Jurkat, Clone E6-1 (cell line): ENCODE measurements at places on chromosomes 2 and 18.

DNA sequence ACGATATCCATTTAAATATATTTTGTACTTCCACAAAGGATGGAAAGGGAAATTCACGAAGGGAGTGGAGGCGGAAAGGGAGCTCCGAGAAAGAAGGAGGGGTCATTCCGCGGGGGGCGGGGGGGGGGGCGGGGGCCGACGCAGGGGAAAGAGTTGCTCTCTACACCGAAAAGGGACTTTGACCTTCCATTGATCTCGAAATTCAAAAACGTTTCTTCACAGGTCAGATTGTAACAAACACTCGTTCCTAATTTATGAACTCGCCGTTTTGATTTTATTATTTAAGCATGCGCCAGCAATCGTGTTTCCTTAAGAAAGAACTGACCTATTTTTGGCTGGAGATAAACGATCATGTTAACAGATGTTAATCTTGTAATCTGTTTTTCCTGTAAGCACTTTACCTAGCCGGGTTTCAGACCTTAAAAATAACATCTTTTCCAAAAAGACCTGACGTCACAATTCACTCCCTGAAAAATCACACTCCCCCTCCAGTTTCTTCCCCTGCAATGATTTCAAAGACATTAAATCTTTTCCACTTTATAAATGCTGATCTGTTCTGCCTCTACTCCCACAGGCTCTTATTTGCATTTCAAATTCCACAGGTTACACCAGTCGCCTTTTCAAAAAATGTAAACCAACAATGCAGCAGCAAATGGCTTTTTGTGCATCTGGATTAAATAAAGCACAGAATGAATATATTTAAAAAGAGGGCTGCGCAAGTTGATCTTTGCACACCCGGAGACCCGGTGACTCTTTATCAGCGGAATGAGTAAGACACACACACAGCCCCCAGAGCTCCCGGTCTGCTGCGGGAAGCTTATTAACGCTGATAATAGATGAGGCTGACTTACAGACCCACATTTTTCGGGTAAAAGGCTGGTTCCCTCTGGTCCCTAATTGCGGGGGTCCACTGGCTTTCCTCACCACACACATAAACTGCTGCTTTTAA lies 1.6 kb downstream of the ZNF516 start:
- DNase-seq: no peak

DNA sequence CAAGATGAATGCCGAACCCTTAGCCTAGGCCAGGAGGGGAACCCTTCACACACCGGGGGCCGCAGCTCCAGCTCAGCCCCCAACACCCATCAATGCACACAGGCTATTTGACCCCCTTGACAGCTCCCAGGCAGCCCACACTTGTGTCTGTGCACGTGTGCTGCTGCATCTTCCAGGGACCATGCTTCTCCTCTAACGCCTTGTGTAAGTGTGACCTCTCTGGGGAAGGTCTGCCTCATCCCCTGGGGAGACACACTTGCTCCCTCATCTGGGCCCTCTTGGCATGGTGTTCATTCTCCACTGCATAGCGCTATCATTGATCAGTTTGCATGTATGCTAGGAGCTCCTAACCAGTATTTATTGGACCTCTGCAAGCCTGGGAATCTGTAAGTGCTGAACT lies 120.0 kb upstream of the FHL2 start:
- DNase-seq: no peak

DNA sequence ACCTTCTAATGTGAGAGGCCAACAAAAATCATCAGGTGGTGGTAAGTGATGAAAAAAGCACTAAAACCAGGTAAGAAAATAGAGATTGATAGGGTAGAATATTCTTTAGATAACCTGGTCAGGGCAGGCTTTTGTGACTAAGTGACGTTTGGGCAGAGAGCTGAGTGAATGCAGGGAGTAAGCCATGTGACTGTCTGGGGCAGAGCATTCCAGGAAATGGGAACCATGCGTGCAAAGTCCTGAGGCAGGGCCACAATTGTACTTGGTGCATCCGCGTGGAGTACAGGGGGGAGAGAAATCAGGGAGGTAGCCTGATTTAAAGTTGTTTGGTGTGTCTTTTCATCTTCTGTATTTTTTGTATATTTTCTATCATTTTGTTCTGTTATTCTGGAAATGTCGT lies 102.5 kb downstream of the LYPD6B start:
- DNase-seq: no peak

DNA sequence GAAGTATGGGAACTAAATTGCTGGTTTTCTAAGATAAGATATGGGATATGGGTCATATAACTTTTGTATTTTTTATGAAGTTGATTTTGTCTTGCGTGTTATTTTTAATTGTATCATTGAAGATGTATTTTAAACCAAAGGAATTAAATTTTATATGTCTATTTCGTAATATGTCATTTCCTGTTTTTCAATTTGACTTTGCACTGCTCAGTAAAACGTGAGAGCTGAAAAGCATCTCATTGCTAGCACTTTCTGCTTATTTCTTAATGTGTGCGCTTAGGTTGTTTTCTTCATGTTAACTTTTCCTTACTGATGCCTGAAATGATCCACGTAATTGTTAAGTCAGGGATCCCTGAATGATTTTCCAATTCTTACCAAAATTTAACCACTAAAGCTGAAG lies 41.2 kb upstream of the KLF11 start:
- no peak for DNase-seq

DNA sequence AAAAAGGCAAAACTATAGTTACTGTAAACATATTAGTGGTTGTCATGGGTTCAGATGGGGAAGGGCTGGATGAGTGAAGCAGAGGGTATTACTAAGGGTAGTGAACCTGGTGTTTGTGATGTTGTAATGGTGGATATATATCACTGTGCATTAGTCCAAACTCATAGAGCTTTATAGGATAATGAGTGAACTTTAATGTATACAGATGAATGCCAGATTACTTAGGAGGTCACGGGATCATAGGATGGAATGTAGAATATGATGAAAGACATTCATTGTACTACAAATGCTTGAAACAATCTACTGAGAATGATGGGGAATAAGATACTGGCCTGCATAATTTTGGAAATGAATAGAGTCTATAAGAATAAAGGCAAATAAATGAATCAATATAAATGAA lies 226.7 kb upstream of the ZNF804A start:
- no peak for DNase-seq

GRCh38 chr2:11891028-11891427 lies 144.6 kb downstream of the LPIN1 start:
- no peak for DNase-seq

DNA sequence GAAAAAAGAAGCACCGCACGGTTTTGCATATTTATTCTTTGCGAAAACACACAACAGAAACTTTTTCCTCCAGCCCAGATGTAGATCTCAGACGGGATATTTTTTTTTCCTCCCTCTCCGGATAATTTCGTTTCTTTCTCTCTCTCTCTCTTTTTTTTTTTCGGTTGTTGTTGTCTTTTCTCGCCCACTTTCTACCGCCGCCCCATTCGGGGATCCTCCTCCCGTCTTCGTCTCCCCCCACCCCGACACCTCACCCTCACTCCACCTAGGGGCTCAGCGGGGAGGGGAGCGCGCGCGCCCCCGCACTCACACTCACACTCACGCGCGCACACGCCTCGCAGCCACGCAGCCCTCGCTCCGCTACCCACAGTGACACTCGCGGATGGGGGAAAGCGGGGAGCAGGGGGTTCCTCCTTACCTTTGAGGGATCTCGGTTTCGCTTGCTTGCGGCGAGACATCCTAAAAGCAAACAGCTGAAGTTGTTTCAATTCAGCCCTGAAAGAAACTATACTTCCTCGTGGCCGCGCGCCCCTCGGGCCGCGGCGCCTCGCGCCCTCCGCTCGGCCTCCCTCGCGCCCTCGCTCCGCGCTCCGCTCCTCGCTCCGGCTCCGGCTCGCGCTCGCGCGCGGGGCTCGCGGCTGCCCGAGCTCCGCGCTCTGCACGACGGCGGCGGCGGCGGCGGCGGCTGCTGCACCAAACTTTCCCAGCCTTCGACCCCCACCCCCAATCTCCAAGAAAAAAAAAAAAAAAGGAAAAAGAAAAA lies 1.3 kb downstream of the ZNF521 start:
- peak; percentile 30 for DNase-seq

DNA sequence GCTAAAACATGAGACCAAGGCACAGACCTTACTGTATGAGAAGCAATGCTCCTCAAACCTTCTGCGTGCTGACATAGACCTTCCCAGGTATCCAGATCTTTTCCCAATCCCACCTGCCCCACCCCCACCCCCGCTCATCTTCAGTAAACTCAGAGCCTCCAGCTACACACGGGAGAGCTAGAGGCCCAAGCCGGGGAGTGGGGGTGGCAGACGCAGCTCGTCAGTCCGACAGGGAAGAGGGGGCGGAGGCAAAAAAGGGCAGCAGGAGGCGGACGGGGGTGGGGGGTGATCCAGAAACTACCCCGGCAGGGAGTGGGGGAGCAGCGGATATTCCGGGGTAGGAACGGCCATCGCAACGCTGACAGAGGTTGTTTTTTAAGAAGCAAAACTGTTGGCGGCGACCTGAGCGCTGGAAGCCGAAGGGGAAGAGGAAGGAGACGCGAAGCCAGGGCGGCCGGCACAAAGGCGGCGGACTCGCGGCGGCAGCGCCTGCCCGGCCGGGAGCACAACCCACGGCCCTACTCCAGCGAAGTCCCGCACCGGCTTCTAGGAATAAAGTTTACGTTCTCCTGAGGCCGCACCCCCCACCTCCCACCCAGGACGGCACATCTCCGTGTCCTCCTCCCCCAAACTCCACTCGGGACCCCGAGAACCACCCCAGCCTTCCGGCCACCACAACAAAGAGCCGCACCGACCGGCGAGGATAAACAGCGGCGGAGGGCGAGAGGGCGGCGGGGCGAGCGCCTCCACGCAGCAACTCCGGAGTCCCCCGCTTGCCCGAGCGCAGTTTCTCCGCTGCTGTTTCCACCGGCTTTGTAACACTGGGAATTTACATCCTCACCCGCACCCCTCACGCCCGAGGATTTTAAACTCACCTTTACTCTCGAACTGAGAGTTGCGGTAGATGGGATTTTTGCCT lies 722 bp downstream of the BAZ2B start:
- no peak for DNase-seq

DNA sequence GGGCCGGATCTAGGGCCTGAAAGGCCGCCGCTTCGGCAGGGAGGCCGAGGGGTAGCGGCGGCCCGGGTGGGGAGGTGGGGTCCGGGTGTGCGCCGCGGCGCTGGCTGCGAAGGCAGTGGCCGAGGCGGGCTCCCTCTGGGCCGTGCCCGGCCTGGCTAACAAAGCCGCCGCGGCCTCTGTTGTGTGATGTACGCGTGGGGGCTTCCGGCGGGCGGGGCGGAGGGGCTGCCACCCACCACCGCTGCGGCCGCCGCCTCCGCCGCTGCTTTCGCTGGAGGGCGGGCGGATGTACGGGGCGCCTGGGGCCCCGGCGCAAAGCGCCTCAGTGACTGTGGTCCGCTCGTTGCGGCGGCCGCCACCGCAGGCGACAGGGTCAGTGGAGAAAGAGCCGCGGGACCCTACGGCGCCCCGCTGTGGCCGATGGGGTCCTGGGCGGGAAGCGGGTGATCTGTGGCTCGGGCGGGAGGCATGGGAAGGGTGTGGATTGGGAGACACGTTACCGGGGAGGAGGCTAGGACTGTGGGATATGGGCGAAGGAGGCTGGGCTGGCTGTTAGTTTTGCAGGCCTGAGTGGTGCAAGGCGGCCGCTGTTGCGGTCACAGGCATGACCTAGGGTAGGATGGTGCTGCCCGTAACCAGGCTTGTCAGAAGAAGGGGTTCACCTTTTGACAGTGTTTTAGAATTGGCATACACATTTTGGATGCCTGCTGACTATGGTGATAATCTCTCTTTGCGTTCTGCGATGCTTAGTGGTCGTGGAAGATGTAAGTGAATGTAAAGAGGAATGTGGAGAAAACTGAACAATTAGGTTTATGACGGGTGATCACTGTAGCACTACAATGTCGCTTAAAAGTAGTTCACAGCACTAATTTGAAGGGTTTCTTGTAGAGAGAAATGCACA lies 662 bp downstream of the BZW1 start:
- DNase-seq: no peak

GRCh38 chr18:60568220-60568619 lies 195.6 kb upstream of the MC4R start:
- DNase-seq: no peak

DNA sequence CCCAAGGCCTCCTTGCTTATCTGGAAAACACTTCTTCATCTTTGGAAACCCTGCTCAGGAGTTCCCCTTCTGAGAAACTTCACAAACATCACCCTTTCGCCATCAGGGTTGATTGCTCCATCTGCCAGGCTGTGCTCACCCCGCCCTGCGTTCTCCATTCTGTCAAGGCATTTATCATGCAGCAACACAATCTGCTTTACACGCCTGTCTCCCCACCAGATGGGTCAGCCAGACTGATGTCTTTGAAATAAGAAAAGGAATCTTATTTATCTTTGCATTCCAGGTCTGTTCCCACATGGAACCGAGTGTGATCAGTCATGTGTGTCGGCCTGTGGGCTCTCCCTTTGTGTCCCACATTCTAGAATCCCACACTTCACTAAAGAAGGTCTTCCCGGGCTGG lies 110.0 kb upstream of the ARL4C start:
- no peak for DNase-seq

- DNase-seq: no peak
Measured at GRCh38 chr2:96251721-96252292, 14.0 kb downstream of the TMEM127 start.

DNA sequence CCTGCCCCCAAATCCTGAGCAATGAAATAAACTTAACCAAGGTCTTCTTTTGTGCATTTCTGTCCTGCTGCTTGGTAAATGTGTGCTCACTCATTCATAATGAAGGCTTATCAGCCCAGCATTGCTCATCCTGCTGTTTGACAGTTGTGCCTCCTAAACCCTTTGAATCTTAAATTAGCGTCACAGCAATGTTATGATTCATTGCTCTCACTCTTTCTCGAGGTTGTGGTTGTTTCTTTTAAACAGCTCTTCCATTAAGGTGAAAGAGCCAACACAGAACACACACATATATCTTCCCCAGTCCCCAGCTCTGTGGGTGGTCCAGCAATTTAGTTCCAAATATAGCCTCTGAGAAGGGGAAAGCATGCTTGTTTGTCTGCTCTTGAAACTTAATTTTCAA lies 84.0 kb downstream of the EVA1A start:
- peak; percentile 32 for DNase-seq

DNA sequence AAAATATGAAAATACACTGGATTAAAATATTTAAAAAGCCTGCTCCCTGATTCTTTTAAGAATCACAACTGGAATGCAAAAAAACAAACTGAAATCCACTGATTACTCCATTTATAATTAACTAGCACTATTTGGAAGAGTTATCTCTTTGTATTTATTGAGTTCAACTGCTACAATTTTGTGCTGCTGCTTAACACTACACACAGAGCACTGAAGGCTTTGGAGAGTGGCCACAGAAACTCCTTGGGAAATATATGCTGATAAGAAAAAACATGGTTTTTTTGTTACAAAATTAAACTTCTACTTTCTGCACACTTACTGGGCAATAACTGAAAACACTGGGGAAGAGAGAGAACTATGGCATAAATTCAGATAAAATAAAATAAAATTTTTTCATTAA lies 19.8 kb upstream of the BZW1 start:
- no peak for DNase-seq
